ENCODE measurements at places on chromosomes 12 and 14.

DNA sequence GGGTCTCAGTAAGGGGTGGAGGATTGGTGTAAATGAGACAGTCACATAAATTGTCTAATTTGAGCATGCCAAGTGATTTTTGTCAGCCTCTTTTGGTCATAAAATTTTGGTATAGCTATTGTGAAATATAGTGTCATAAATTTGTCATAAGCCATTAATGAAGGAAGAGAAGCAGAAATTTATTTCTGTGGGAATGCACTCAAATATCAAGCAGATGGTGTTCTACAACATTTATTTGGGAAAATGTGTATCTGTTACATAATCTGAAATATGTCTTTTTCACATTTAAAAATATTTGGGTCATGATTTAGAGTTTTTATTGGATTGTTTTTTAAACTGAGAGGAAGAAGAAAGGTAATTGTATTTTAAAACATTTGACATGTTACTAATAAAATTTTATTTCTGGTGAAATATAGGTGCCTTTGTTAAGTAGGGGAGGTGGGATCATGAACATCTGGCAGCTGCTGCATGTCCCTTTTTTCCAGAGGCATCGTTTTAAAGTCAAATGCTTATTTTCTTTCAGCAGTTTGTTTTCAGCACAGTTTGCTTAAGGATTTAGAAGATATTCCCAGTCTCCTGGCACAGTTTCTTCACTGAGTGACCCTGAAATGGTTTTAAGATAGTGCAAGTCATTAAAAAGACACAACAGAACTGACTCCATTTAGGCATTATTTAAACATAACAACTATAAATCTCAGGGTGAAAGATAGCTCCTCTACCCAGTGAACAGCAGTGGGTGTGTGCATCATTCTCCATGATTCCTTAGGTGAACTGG, 371.7 kb downstream of the SNAPC1 start:
- no peak for DNase-seq

DNA sequence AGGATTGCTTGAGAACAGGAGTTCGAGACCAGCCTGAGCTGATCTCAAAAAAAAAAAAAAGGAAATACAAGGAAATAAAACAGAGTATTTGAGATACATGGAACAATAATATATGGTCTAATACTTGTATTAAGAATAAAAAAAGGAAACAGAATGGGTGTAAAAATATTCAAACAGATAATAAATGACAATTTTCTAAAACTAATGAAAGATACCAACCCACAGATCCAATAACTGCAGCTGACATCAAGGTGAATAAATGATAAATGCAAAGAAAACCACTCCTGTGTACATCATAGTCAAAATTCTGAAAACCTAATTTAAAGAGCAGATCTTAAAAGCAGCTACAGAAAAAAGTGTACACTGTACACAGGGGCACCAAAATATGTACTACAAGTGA, 4.1 kb upstream of the ETV6 start:
- DNase-seq, result no peak

GRCh38 chr12:72658615-72659014, 386.4 kb downstream of the TRHDE start:
- no peak for DNase-seq

DNA sequence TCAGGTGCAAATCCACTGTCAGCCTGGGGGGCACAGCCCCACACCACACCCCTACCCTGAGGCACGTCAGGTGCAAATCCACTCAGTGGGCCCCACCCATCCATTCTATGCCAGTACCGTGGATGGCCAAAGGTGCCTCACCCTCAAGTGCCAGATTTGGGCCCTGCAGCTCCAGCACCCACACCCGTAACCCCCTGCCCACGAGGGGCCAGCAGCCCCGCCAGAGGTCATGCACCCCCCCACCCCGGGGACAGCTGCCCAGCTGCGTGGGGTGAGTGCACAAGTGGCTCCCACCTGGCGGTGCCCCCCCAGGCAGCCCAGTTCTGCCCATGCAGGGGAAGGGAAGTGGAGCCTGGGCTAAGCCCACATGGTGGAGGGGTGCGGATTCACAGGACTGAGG, 51.2 kb downstream of the FBRSL1 start:
- DNase-seq, result no peak

GRCh38 chr12:12903642-12904609, 12.6 kb downstream of the GPRC5A start:
- no peak for DNase-seq

GRCh38 chr12:48197549-48197970, 5.5 kb downstream of the OR10AD1 start:
- no peak for DNase-seq

DNA sequence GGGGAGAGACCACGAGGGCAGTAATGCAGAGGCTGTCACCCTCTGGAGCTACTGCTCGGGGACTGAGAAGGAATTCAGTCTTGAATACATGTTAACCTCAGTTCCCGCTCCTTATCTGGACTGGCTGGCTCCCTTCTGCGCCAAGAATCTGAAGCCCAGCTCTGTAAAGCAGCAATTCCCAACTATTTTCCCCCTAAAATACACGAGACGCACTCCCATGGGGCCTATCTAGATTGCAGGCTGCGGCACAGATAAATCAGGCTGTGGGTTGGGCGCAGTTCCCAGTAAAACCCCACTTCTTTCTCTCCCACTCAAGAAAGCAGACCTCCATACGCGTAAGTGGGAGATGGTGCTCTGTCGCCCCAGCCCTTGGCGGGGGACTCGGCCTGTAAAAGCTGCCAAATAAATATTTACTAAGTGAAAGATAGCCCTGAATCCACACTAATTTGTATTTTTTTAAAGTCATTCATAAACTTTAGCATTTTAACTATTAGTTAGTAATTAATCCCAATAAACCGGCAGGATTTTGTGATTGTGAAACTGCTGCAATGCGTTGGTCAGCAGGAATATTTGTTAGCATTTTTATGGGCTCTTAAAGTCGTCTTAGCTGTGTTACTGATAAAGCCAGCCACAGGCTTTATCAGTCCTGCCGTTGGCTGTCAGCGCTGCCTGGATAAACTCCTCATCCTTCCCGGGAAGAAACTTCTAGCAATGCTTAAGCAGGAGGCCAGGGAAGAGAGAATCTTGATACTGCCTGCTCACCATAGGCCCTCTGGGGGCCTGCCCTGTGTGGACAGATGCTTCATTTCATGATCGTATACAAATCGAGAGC, 17.8 kb downstream of the FBXL14 start:
- no peak for DNase-seq

GRCh38 chr12:110889361-110889760, 31.0 kb downstream of the MYL2 start:
- no peak for DNase-seq

DNA sequence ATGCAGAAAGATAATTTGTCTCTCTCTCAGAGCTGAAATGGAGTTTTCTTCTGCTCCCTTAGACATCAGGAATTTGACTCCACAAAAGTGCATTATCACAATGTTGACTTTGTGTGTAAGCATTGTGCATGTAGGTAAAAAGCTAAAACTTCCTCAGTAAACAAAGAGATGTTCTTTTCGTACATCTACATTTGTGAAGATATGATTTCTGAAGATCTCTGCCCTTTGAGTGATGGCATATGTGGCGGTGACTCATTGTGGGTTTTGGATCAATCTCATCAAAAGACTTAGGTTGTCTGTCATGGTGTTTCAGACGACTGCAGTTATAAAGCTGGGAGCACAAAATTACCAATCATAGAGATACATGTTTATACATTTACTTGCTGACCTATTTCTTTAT, 411.4 kb upstream of the LMO3 start:
- no peak for DNase-seq

DNA sequence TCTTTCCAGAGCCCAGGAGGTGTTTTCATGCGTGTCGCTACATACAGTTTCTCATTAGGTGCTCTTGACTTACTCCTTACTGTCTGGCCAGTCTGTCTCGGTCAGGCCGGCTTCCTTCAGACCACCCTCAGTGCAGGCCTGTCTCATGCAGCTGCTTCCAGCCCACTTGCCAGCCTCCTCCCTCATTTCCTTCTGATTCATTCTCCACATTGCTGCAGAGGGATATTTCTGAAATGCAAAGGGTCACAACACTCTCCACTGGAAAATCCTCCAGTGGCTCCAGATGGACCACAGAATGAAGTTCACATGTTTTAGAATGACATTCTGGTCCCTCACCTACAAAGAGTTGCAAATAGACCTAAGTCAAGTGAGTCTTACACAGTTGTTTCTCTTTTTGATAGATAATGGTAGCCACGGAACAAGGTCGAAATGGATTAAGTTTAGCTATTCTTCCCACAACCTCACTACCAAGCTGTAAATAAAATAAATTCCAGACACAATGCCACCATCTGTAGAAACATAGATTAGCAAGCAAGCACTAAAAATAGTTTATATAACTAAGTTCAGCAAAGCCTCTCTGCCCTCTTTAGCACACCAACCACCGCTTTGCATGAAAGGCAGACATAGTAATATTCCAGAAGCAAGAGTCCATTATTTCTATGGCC, 146.9 kb downstream of the ESR2 start:
- DNase-seq, result no peak

DNA sequence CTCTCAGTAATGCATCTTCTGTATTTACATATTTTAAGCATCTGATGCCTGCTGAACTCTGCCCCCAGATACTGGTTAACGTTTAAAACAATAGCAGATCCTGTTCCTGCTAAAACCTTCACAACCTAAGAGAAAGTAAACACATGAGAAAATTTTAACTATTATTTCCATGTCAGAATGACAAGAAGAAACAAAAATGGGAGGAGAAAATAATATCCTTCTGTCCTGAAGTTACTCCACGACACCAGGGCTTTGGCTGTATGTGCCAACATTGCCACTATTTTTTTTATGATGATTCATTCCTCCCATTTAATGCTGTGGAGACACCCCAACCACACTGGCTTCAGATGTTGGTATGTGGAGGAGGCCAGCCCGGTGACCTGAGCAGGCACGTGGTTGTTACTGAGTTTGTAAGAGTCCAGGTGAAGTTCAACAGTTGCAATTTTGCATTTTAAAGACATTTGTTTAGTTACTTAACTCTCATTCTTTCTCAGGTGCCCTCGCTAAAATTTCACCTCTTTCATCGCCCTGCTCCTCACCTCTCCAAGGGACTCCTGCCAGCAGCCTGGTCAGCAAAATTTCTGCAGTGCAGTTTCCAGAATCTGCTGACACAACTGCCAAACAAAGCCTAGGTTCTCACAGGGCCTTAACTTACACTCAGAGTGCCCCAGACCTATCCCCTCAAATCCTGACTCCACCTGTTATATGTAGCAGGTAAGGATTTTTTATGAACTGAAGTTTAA, 65.5 kb upstream of the SLCO1C1 start:
- DNase-seq, result no peak

DNA sequence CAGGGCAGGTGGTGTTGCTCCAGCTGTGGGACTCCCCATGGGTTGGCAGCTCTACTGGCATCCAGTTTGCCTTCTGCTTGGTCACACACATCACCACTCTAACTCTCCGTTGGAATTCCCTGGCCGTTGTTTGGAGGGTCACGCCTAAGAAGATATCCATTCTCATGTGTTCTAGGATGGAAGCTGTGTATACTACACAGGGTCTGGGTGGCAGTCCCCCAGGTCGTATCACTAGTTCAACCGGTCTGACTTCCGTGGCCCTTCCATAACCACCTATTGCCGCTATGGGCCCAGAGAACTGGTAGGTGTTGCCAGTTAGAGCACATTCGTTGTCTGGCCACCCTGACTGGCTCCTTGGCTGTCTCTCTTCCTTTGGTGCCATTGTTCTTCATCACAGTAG, 456.3 kb downstream of the TMEM121 start:
- no peak for DNase-seq

DNA sequence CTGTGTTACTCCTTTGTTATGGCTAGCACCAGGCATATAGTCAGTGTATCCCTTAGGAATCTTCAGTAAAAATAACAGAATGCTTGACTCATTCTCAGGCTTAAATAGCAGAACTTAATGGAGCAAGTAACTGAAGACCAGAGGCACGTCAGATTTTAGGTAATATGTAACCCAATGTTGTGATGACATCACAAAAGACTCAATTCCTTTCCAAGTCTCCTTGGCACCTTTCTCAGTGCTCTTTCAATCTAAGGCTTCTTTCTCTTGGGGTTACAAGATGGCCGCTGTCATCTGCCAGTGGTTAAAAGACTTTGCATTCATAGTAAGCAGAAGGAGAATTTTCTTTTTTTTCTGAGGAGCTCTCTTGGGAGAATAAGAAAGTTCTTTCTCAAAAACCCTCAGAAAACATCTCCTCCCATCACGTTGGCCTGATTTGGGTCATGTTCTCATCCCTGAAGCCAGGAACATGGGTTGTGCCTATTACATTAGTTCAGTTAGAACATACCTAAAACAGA, 33.4 kb upstream of the DCN start:
- DNase-seq, result no peak

DNA sequence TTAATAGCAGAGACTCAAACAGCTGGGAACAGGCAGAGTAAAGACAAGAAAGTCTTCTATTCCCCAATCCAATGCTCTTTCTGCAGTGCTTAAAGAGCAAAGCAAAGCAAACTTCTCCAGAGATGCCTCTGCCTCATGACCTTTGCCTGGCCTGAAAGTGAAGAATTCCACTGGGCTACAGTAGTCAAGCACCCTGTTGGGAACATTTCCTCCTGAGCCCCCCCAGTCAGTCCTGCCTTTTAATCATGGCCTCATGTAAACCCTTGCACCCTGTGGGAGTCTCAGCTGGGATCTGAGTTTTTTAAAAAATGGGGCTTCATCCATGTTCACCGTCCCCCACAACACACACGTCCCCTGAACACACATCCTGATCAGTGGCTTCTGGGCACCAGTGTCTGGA, 62.7 kb upstream of the TSPAN11 start:
- DNase-seq, result no peak

DNA sequence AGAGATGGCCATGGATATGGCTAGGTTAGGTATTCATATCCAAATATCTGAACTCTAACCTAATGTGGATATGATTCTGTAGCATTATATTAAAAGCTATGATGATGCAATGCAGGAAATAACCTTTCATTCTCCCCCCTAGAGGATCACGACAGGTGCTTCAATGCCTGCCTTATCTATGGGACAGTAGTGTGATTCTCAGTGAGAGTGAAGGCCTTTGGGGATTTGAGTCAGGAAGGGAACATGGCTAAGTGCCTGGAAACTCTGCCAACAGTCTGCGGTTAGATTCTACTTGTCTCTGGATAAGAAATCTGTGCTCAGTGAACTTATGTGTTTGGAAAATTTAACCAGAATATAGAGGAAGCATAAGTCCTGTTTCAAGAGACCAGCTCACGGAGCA, 81.8 kb downstream of the SLC38A1 start:
- no peak for DNase-seq

GRCh38 chr12:124126950-124127655, 154.1 kb downstream of the ZNF664 start:
- no peak for DNase-seq

DNA sequence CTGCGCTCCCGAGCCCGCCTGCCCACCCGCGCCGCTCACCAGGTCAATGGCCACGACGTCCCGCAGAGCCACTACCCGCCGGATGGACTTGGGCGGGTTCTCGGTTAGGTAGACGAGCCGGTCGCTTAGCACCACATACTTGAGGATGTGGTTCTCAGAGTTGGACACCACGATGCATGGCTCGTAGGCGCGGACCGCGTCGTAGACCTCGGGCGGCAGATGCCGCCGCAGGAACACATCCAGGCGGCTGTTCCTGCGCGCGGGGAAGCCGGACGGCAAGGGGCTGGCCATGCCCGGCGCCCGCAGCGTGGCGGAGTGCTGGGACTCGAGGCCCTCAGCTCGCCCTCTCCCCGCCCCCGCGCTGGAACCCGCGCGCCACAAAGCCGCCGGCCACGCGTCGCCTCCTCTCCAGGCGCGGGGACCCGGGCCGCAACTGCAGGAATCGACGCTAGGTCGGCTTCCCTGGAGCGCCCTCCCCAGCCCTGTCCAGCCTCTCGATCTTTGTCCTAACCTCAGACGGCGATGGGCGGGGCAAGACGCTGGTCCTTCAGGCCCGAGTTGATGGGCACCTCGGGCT, at the start of gene C12orf56:
Gene C12orf56 (minus strand): TSS at position 484 of the 577 bp plus-strand sequence. CDS start 193 bp downstream, at position 291.
- no peak for DNase-seq
